Thoracic aorta endothelial cell (primary cell): ENCODE measurements at places on chromosomes 7 and 10. TPM values are rescaled to one million over a fixed set of nuclear protein-coding genes. Genes with fewer than 3 reads are reported as not detected.

ORAI2 gene
- total RNA-seq, result 51.2 and 62.2 TPM in 2 replicates

ECD gene
- 62.1 and 64.5 TPM in 2 replicates for total RNA-seq

DENND11 gene
- 45.7 and 50.8 TPM in 2 replicates for total RNA-seq

SLC26A5 gene
- total RNA-seq, result 0.13 and 0.14 TPM in 2 replicates

AKR1C1 gene
- 1.1 and 7.2 TPM in 2 replicates for total RNA-seq

CABCOCO1 gene
- 0.07 and 0.27 TPM in 2 replicates for total RNA-seq

NUTM2E gene
- not detected in 2 replicates for total RNA-seq

SPACDR gene
- total RNA-seq, result 1.7 and 1.9 TPM in 2 replicates

GPR26 gene
- total RNA-seq, result not detected in 2 replicates

MYL10 gene
- total RNA-seq, result not detected in 2 replicates

ACHE gene
- 0.13 and 0.22 TPM in 2 replicates for total RNA-seq

PHYHIPL gene
- 0.07 TPM in 1 of 2 replicates, not detected in the other for total RNA-seq

TMEM168 gene
- 35.4 and 37.3 TPM in 2 replicates for total RNA-seq

TMEM229A gene
- total RNA-seq, result not detected in 2 replicates

ASZ1 gene
- total RNA-seq, result not detected in 2 replicates

CD36 gene
- total RNA-seq, result under 0.01 and 0.53 TPM in 2 replicates

NKX2-3 gene
- 2.4 TPM in 1 of 2 replicates, not detected in the other for total RNA-seq

PROSER2 gene
- 9.0 and 10.2 TPM in 2 replicates for total RNA-seq

DNAJB9 gene
- 14.1 and 17.0 TPM in 2 replicates for total RNA-seq

ANK3 gene
- 9.2 and 35.2 TPM in 2 replicates for total RNA-seq

CLDN4 gene
- total RNA-seq, result under 0.01 TPM in 1 of 2 replicates, not detected in the other

FAM25C gene
- total RNA-seq, result not detected in 2 replicates

EVX1 gene
- total RNA-seq, result not detected in 2 replicates

MEOX2 gene
- total RNA-seq, result not detected in 2 replicates

OGDHL gene
- 0.22 and 0.27 TPM in 2 replicates for total RNA-seq
